ENCODE measurements at places on chromosomes 1 and 21.

- DNase-seq = no peak
Measured at GRCh38 chr1:89641781-89642180, 8.9 kb downstream of the LRRC8C start.

- no peak for DNase-seq
Measured at GRCh38 chr1:231420959-231421545, 1.0 kb downstream of the EGLN1 start.

- DNase-seq = no peak
Measured at GRCh38 chr1:182670032-182670749, 14.2 kb downstream of the RGS8 start.

- peak; percentile 68 for DNase-seq
Measured at GRCh38 chr1:235409042-235409820, 42.0 kb downstream of the TBCE start.

DNA sequence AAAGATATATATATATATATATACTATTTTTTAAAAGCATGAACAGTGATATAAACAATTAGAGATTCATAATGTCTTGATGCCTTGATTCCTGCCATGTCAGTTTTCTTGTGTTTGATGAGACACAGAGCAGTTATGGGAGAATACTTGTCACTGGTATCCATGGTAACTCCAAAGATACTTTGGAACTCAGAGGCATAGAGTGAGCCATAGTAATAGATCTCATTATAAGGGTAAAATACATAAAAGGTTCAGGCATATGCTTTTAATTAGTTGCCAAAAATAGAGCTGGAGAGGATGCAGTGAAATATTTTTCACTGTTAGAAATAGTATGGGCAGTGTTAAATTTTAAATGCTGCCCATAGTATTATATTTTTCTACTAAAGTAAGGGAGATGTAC lies 134.1 kb downstream of the SYT14 start:
- no peak for DNase-seq

GRCh38 chr1:210477328-210477924 lies 148.7 kb downstream of the HHAT start:
- no peak for DNase-seq

DNA sequence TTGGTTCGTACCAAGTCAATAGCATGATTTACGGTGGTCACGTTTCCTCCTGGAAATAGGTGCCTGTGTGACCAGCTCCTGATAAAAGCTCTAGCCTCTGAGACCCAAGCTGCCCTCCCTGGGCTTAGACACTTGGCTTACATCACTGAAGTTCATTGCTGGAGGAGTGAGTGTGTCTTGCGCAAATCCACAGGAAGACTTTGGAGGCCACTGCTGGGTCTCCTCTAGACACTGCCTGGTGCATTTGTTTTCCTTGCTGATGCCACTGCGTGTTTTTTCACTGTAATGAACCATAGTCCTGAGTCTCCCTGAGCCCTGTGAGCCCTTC lies 230.6 kb downstream of the DSCAM start:
- DNase-seq = no peak

GRCh38 chr1:30532621-30533020 lies 190.8 kb downstream of the MATN1 start:
- DNase-seq = no peak

DNA sequence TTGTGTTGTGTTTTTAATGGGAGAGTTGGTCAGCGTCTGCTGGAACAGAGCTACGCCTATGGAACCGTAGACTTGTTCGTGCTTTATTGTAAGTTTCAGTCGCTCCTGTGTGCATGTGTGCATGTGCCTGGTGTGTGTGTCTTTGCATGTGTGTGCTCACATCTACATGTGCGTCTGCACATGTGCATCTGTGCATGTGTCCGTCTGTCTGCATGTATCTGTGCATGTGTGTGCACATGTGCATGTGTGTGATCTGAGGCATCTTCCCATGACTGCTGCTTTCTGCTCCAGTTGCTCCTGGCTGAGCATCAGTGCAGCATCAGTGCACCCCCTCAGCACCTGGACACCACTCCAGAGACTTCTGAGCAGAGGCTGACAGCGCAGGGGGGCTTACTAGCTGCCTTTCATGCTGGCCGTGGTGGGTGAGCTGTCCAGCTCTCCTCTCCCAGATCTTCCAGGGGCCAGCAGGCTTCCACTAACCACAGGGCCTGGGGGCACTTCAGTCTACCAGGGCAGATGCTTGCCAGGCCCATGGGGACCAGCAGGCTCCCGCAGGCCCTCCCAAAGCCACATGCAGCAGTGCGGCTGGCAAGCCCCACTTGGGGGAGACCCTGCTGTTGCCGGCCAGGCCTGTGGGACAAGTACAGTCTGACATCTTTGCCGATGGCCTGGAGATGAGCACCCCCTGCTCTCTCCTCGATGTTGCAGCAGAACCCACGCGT lies 47.8 kb upstream of the PCBP3 start:
- no peak for DNase-seq

- DNase-seq = no peak
Measured at GRCh38 chr1:212752252-212752933, 39.2 kb downstream of the NSL1 start.

DNA sequence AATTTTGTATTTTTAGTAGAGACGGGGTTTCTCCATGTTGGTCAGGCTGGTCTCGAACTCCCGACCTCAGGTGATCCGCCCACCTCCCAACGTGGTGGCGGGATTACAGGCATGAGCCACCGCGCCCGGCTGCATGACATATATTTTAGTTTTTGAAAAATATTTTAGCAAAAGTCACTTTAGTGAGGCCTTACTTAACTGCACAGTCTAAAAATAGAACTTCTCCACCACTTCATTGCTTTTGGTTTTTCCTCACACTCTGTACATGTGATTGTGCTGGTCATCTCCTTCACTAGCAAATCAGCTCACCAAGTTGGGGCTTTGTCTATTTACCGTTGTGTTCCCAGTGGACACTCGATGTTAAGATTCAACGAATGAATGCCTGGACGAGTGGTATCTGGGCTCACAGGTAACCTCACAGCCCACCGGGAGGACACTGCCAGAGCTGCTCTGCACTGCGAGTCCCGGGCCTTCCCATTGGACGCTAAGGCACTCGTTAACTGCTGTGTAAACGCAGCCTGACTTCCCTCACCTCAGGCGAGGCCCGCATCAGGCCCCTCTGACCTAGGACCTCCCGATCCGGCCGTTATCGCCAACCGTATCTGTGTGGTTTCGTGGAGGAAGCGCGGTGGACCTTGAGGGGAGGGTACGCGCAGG lies 14.0 kb upstream of the ZNF692 start:
- peak; percentile 51 for DNase-seq

- DNase-seq = no peak
Measured at GRCh38 chr1:43206600-43207228, 34.6 kb downstream of the CFAP57 start.

GRCh38 chr1:41537788-41538351 lies 53.4 kb upstream of the EDN2 start:
- DNase-seq = no peak

DNA sequence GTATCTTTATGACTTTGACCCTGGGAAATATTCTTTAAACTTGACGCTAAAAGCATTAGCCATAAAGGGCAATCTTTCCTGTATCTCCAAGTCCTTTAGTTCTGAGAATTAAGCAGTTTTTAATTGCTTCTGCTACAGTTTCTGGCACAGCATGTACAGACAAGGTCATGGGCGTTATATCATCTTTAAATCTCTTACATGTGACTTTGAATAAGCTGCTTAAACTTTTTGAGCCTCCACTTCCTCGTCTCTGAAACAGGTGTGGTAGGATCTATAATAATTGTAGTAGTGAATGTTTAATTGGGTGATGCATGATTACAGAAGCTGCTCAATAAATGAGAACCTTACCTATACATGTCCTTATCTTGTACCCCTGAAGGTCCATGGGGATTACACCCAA lies 153.4 kb downstream of the PLA2G4A start:
- DNase-seq = no peak

- no peak for DNase-seq
Measured at GRCh38 chr1:230891413-230891812, 23.1 kb upstream of the C1orf198 start.

- no peak for DNase-seq
Measured at GRCh38 chr1:239987103-239987745, 104.5 kb upstream of the FMN2 start.

DNA sequence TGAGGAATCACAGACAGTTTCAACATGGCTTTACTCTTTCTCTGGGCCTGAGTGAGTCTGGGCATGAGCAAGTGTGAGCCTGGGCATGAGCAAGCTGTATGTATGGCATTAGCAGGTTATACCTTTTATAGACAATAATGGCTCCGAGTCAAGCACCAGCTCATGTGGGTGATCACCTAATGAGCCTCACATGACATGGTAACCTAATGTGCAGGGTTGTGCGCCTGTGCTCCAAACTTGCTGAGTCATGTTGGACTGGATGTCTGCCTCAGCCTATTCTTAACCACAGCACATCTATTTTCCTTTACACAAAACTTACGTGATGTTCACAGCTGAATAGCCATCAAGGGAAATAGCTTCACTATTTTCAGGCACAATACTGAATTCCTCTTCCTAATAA lies 236.2 kb upstream of the NRIP1 start:
- DNase-seq = no peak

DNA sequence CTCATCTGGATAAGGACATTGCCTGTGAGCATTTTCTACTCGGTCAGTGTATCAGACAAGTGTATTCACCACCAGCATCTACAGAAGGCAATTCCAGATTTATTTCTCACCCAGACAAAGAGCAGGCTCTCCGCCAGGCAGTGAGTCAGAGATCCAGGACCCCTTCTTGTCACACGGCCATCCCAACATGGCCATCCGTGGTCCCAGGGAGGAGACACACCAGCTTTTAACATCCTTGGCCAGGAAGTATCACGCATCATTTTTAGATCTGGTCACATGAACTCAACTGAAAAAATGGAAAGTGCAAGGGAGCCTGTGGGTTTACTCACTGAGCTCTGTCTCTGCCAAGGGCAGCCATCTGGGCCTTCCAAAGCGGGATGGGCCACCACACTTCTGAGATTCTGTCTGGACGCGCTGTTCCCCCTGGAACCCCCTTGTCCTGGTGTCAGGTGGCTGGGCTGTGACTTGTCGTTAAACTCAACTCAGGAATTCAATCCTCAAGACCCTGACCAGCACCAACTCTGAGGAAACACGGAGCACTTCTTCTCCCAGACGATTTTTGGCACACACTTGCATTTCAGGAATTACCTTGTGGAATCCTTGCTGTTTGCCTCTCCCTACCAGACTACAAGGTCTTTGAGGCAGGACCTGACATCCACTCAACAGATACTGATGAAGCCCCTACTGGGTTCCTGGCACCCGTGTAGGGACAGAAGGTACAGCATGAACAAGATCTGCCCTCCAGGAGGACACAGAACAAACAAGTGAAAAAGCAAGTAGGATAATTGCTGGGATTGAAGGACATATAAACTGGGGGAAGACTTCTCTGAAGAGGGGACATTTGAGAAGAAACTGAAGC lies 21.6 kb upstream of the CCSAP start:
- no peak for DNase-seq

DNA sequence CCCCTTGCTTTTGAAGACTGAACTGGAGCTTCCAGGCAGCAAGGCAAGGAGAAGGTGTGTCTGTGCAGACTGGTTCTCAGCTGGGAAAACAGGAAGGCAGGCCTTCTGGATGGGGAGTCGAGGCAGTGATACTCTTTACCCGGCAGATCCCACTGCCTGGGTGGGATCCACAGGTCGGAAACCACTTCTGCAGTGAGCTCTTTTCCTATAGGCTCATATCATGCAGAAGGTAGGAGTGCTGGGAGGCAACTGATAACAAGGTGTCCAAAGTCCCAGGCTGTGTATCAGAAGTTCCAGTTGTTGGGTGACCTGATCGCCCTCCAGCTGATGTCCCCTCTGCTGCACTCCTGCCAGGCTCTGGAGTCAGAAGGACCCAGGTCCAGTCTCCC lies 17.1 kb downstream of the ACOT11 start:
- DNase-seq = peak; percentile 67

DNA sequence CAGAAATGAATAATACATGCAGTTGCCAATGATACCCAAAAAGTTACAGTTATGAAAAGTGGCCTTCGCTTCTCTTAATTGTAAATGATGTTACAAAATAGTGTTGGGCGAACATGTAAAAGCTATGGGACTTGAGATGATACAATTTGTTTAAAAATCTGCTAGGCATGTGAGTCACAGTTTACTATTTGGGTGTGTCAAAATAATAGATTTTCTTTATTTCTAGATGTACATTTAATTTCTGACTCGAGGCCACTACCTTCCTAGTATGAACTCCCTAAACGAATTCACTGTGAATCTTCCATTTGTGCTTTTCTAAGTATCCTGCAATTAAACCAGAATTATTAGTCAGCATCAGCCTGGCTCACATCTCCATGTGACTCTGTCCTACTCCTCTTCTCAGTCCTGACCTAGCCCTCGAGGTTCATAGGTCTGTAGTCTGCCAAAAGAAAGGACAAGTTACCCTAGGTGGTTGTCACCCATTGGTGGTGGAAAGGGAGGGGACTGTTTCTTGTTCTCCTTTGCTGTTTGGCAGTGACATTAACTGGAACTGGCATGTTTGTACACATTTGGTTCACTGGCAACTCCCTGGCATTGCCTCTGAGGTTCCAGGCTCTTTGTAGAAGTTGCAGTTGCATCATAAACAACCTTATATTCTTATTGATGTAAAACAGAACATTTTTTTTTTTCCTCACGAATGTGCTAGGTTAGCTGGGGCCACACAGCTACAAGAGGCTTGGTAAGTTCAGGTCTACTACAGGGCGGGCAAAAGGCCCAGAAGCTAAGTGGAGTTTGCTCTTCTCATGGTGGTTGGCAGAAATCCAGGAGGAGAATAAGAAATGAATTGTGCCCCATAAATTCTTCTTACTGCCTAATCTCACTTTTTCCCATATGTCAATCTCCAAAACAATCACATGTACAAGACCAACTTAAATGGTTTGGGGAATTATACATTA lies 746.5 kb upstream of the ADAMTS5 start:
- DNase-seq = no peak

GRCh38 chr1:244085891-244086290 lies 34.8 kb downstream of the ZBTB18 start:
- DNase-seq = no peak

DNA sequence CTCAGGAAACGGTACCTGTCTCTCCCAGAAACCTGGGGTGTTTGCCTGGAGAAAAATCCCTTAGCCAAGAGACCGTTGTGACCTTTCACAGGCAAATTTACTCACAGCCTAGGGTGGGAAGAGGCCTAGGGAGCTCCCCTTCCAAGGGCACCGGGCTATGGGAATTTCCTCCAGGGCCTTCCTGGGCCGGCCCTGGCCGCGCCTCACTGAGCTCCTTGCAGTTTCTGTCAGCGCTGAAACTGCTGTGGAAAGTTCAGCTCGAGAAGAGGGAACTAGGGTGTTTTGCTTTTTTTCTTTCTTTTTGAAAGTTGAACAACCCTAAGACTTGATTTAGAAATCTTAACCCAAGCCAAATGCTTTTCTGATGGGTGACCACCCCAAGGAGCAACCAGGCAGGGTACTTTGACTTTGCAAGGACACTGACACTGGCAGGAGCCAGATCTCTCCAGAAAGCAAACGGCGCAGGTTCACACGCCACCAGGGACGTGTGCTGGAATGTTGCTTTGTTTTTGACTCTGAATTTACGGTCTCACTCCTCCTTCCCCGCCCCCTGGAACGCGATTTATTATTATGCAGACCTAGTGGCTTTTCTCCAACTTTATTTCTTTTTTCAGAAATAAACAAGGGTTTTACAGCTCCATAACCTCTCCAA lies 229.6 kb upstream of the JUN start:
- no peak for DNase-seq
